ENCODE measurements at places on chromosomes 4 and X. TPM values are rescaled to one million over a fixed set of nuclear protein-coding genes. Genes with fewer than 3 reads are reported as not detected.

GRCh38 chrX:18294893-18295292 lies 59.6 kb downstream of the SCML2 start:
- H3K36me3 ChIP-seq, result no peaks in the 10 kb centered on the region
- H3K4me1 ChIP-seq, result no peaks in the 10 kb centered on the region
- H3K27me3 ChIP-seq, result no peaks in the 10 kb centered on the region
- H3K27ac ChIP-seq, result no peak overlapping the region

IBSP gene
- not detected for total RNA-seq

- no peak for DNase-seq
- H3K27me3 ChIP-seq, result no peaks in the 10 kb centered on the region
- no peak overlapping the region for H3K4me3 ChIP-seq
- no peak overlapping the region for H3K27ac ChIP-seq
- no peaks in the 10 kb centered on the region for H3K4me1 ChIP-seq
Observed at GRCh38 chr4:188714501-188714900, 575.3 kb downstream of the TRIML1 start.

- no peak overlapping the region for H3K4me3 ChIP-seq
- H3K36me3 ChIP-seq, result no peaks in the 10 kb centered on the region
- no peak overlapping the region for H3K27ac ChIP-seq
- no peaks in the 10 kb centered on the region for H3K27me3 ChIP-seq
- H3K4me1 ChIP-seq, result no peaks in the 10 kb centered on the region
- no peak for DNase-seq
Observed at GRCh38 chrX:119726900-119727555, 31.4 kb upstream of the SOWAHD start.

- no peak overlapping the region for H3K4me3 ChIP-seq
- DNase-seq, result no peak
- no peaks in the 10 kb centered on the region for H3K27me3 ChIP-seq
- H3K36me3 ChIP-seq, result no peaks in the 10 kb centered on the region
- H3K4me1 ChIP-seq, result no peaks in the 10 kb centered on the region
- no peak overlapping the region for H3K27ac ChIP-seq
Observed at GRCh38 chr4:52982946-52983340, 120.8 kb downstream of the RASL11B start.

DNA sequence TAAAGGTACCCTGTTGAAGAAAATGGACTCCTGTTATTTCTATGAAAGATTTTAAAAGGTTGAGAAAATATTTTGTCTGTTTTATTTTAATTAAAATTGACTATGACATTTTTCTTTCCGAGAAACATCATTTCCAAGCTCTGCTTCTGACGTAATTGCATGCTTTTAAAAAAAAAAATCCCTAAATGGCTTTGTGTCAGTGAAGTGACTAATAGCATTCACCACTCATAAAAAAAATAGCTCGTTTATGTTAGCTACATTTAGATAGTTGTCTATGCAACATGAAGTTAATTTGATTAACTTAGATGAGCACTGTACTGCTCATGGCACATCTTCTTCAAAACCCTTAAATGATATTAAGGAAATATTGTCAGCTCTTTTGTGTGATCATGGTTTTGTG lies 105.1 kb upstream of the KLHL13 start:
- H3K27me3 ChIP-seq, result no peaks in the 10 kb centered on the region
- no peaks in the 10 kb centered on the region for H3K4me1 ChIP-seq
- no peak overlapping the region for H3K27ac ChIP-seq
- H3K36me3 ChIP-seq, result no peaks in the 10 kb centered on the region
- DNase-seq, result no peak

DNA sequence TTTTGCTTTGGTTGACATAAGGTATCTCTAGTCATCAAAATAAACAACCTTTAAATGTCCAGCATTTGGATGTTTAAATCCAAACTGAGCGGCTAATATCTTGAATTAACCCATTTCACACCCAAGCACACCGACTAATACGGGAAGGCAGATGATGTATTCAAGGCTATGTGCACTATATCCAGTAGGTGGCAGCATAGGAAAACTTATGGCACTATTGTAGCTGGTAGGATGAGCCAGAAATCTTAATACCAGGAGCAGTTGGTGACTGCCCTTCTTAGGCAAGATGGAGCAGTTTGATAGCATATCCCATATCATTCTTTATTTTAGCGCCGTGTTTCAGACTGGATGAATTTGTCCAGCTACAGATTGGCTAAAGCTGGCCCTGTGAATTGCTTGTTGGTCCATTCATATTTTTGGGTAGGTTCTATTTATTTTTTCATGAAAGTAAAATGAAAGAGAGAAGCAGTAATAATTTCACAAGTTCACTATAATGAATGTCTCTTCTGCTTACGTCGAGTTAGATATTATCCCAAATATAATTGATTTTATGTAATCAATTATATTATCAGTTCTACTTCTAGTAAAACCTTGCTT lies 24.4 kb downstream of the UCHL1 start:
- no peaks in the 10 kb centered on the region for H3K27me3 ChIP-seq
- H3K36me3 ChIP-seq, result no peaks in the 10 kb centered on the region
- H3K27ac ChIP-seq, result no peak overlapping the region
- H3K4me3 ChIP-seq, result no peak overlapping the region
- peak; percentile 48 for DNase-seq

DNA sequence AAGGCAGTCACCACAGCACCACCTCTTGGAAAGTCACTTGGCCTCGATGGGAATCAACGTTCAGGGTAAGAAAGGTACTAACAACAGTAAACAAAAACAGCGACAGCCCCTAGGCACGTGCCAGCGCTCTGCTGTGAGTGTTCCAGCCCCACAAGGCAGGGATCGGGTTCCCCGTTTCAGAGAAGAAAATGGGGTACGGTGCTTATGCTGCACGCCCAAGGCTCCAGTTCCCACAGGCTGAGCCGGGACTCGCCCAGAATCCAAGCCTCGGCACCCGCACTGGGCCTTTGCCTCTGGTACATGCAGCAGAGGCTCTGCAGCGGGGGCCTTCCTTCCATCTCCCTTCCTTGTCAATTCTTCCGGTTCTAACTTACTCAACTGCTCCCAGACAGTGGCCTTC lies 37.3 kb downstream of the WDR1 start:
- H3K36me3 ChIP-seq, result peaks cover 70% of the 10 kb centered on the region
- no peak for DNase-seq
- H3K27ac ChIP-seq, result no peak overlapping the region

UCHL1 gene
- 102 TPM for total RNA-seq

GRCh38 chr4:64780664-64781063 lies 371.4 kb upstream of the TECRL start:
- H3K27me3 ChIP-seq, result no peaks in the 10 kb centered on the region
- no peak overlapping the region for H3K27ac ChIP-seq
- H3K4me1 ChIP-seq, result no peaks in the 10 kb centered on the region
- H3K4me3 ChIP-seq, result no peak overlapping the region
- no peaks in the 10 kb centered on the region for H3K36me3 ChIP-seq

DNA sequence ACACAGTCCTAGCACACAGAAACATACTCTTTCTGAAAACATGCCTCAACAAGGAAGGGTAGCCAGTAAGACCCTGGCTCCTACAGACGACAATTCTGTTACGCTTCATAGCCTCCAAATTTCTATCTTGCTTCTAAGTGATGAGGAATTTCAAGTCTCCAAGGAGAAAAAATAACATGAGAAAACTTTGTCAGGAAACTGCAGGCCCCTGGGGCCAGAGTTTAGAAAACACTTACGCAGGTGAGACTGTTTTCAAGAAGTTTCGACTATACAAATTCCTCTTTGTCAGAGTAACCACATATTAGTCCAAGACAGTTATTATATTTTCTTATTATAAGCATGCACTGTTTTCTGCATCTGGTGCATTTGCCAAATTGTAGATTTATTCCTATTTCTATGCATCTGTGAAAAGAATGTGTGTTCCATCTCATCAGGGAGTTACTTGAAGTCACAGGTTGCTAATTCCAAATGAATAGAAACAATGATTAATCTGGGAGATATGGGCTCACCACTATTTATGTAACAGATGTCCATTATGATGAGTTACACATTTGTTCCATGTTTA lies 30.3 kb upstream of the HCCS start:
- no peaks in the 10 kb centered on the region for H3K36me3 ChIP-seq
- no peaks in the 10 kb centered on the region for H3K4me1 ChIP-seq
- H3K27me3 ChIP-seq, result no peaks in the 10 kb centered on the region
- DNase-seq, result no peak
- H3K27ac ChIP-seq, result no peak overlapping the region

DNA sequence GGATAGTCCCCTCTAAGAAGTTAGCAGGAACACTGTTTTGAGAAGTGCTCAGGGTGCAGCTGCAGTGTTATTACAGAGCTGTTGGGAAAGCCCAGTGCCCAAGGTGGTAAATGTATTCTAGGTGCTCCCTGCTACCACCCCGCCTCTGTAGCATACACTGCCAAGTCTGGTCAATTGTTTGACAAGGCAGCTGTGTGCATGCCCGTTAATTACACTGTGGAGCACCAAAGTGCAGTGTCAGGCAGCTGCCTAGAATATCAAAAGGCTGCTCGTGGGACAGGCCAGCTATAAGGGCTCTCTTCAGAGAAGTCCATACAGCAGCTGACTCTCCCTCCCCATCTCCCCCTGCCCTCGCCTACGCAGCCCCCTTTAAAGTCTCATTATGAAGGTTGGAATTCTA lies 99.9 kb upstream of the KLHL13 start:
- no peak overlapping the region for H3K4me3 ChIP-seq
- no peak overlapping the region for H3K27ac ChIP-seq

PRICKLE3 gene
- 16.8 TPM for total RNA-seq

- no peak for DNase-seq
- H3K27me3 ChIP-seq, result no peaks in the 10 kb centered on the region
- H3K27ac ChIP-seq, result no peak overlapping the region
- no peaks in the 10 kb centered on the region for H3K36me3 ChIP-seq
- H3K4me1 ChIP-seq, result peaks cover 27% of the 10 kb centered on the region
- no peak overlapping the region for H3K4me3 ChIP-seq
Observed at GRCh38 chr4:109989044-109989443, 76.4 kb downstream of the EGF start.

ESX1 gene
- total RNA-seq, result not detected

MAGEA2B gene
- total RNA-seq, result not detected

DNA sequence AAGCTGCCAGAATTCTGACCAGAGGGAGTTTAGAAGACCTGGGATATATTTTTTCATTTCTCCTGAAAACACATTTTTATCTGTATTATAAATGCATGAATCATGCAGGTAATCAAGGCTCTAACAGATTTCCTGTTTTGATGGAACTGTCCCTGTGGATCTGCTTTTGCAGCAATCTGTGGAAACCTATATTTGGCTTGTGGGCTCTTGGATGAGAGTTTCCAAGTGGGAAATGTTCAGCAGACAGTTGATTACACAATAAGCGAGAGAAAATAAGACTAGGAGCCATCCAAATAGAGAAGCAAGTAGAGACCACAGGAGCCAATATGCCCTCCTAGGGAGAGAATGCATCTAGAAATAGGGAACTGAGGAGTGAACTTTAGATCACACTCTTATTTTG lies 105.0 kb downstream of the NDST3 start:
- DNase-seq, result no peak
- H3K36me3 ChIP-seq, result no peaks in the 10 kb centered on the region
- no peak overlapping the region for H3K4me3 ChIP-seq
- H3K27me3 ChIP-seq, result no peaks in the 10 kb centered on the region
- no peak overlapping the region for H3K27ac ChIP-seq

- no peak for DNase-seq
- H3K36me3 ChIP-seq, result no peaks in the 10 kb centered on the region
- H3K27ac ChIP-seq, result no peak overlapping the region
Observed at GRCh38 chr4:26819478-26820095, 41.1 kb upstream of the STIM2 start.
